Thymus (tissue), 14 donors: ENCODE measurements at places on chromosomes 7 and 10. TPM values are rescaled to one million over a fixed set of nuclear protein-coding genes. Genes with fewer than 3 reads are reported as not detected.

The MOGAT3 gene
- total RNA-seq: not detected

GRCh38 chr10:94042001-94042833 lies 48.5 kb downstream of the PLCE1 start:
- DNase-seq: no peak

GRCh38 chr10:62578301-62578700 lies 204.1 kb downstream of the ZNF365 start:
- DNase-seq: no peak

GRCh38 chr7:34061149-34061548 lies 155.8 kb downstream of the BMPER start:
- no peak for DNase-seq

- DNase-seq: no peak
Observed at GRCh38 chr10:114151486-114151885, 22.5 kb downstream of the CCDC186 start.

DNA sequence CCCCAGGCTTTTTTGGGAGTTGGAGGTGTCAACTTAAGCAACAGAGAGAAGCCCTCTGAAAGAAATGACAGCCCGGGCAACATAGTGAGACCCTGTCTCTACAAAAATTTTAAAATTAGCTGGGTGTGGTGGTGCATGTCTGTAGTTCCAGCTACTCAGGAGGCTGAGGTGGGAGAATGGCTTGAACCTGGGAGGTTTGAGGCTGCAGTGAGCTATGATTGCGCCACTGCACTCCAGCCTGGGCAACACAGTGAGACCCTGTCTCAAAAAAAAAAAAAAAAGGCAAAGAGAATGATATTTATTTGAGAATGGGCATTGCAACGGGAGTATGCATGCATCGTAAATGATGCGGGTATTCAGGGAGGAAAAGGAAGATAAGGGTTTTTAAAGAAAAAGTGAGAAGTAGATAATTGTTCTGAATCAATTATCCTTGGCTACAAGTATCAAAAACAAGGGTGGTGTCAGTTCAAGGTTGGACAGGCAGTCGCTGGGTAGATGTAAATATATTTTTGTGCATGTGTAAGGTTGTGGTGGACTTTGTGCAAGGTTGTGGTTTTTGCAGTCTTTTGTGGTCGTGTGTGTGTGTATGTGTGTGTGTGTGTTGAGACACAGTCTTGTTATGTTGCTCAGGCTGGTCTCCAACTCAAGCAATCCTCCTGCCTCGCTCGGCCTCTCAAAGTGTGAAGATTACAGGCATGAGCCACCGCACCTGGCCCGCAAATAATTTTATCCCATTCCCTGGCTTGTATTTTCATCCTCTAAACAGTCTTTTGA lies 65.6 kb downstream of the COL26A1 start:
- DNase-seq: no peak
